SK-N-DZ (cell line): ENCODE measurements at places on chromosomes 2 and 18.
A peak's percentile ranks its signal among the peaks of the same experiment; 100 is the strongest.

DNA sequence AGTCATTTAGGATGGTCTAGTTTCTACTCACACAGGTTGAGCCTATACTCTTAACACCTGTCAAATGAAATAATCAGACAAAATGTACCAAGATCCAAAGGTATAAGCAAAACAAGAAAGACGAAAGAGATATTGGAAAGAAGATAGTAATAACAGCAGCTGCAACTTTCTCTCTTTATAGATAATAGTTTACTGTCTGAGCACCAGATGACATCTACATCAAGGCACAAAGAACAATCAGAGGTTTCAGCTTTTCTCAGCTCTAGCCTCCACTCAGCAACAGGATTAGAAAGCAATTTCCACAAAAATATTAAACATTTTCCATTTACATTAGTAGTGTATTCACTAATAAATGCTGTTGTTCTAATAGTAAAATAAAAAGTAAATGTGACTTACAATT, 66.3 kb downstream of the RTTN start:
- DNase-seq = no peak

DNA sequence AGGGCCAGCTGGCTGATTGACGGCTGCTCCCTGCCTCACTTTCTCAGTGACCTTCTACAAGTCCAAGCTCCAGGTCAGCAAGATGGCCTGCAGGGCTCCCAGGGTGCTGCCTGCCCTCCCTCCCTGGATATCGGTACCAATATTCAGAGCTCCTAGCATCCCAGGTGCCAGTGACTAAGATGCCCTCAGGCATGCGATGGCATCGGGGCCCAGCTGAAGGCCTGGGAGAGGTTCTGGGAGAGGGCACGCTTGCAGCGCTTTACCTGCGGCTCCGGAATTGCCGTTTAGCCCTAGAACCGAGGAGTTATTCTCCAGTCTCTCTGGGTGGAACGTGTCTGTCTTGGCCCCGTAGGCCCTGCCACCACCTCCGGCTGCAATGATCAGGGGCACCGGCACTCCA, 116.8 kb downstream of the CLIP4 start:
- no peak for DNase-seq

DNA sequence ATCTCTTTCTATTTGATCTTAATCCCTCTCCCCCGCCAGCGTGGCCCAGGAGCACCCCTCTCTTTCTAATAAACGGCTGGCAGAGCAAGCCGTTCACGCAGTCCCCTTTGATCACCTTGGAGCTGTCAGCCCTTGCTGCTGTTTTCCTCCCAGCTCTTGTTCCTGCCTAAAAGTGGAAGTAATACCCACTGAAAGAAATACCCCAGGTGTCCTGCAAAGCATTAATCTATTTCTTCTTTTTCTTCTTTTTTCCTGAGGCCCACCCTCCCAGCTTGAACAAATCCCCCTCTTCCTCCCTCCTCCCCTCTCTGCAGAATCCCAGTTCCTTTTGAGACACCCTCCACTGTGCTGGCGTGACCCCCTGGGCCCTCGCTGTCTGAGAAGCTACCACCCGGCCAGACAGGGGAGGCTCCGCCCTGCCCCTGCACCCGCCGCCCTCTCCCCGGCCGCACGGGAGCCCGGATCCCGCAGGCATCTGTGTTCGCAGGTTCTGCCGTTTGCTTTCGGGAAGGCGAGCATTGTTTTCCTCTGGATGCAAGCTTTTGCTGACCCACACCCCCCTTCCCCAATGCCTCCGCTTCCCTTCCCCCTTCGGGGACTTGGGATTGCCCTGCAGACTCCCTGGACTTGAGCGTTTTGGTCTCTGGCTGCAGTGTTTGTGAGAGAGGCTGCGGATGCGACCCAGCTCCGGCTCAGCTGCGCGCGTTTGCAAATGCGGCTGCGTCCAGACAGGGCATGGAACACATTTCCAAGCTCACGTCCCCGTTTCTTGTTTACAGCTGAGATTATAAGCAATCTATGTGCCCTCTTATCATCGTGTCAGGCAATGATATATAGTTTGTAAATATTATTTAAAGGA, 631.5 kb downstream of the NYAP2 start:
- DNase-seq = peak; percentile 84

DNA sequence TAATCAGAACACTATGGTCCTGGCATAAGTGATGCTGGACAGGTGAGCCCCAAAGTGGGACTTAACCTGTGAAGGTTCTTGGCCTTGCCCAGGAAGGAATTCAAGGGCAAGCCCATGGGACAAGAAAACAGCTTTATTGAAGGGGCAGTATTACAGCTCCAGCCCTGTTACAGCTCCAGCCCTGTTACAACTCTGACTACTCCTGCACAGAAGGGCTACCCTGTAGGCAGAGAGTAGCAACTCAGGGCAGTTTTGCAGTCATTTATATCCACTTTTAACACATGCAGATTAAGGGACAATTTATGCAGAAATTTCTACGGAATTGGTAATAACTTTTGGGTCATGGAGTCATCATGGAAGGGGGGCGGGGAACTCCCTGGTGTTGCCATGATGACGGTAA, 15.7 kb downstream of the IL37 start:
- no peak for DNase-seq

DNA sequence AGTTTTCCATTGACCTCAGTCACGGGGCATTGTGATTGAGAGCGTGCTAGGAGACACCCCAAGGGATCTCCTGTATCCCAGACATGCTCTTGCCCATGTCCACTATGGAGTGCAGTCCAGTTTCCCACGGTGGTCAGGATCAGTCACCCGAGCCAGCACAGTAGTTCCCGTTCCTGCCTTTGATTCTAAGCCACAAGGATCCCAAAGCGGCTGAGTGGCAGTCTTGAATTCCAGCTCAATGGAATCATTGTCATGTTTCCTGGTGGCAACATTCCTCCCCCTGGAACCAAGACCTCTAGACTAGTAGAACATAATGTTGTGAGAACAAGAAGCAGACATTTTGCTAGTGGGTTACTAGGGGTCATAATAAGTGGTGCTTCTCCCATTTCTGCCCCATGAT, 154.3 kb downstream of the SEPTIN10 start:
- DNase-seq = no peak

- no peak for DNase-seq
These were observed 212.2 kb downstream of the CAMKMT start for GRCh38 chr2:44573996-44574395.

- no peak for DNase-seq
These were observed 368.9 kb upstream of the HS6ST1 start for GRCh38 chr2:128687565-128687964.

DNA sequence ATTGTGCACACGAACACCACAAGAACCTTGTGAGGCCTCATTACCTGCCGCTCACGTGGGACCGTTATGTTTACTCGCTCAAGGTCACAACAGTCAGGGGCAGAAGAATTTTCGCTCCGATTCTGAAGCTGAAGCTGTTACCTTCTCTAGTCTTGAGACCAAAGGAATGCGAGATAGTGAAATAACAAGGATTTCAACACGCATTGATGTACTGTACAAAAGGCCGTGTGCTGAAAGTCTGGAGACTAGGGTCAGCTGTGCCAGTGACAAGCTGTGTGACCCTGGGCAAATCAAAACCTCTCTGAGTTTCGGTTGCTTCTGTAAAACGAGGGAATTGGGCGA, 583 bp downstream of the NEMP2 start:
- no peak for DNase-seq

GRCh38 chr18:31942291-31942998, 483 bp downstream of the TRAPPC8 start:
- DNase-seq = peak; percentile 40

DNA sequence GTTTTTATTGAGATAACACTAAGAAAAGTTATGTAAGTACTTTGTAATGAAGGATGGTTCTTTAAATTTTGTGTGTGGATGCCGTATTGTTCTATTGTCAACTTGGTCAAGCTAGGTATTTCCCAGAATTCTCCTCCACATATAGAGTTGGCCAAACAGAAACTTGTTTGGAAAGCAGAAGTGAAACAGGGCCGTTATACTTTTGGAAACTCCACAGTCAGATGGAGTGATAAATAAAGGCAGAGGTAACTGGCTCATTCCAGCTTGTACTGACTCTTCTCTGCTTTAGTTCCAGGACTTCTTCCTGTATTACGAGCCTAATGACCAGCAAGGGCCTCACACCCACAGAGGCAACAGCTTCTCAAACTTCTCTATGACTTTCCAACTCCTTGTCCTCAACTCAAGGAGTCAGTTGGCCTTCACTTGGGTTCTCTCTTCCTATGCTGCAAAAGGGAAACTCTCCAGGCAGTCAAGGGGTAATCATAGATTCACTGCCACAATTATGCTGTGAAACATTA, 16.4 kb upstream of the STARD7 start:
- DNase-seq = no peak

DNA sequence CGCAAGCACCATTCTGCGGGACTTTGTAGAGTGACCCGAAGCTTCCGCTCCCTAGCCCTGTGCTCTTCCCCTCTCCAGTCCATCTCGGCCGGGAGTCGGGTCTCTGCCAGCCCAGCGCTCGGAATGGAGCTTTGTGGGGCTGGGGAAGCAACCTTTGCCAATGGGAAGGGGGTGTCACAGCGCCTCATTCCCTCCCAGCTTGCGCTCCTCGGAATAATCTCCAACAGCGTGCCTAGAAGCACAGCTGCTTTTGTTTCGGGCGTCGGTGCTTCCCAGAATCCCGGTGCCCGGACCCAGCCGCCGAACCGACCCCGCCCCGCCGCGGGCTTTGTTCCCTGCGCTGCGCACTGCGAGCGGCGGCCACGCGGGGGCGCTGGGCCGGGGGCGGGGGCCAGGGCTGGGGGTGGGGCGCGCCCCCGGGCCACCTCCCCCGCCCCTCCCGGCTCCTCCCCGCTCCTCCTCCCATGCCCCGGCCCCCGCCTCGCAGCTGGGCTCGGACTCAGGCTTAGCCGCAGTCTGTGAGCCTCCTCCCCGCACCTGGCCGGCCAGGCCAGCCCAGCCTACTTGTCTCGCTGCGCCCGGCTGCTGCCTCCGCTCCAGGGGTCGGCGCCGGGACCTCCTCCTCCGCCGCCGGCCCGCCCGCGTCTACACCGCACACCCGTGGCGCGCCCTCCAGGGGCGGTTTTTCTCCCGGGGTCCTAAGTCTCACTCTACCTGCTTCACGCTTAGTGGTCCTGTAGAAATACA, 77.7 kb upstream of the SMAD2 start:
- peak; percentile 35 for DNase-seq

- peak; percentile 6 for DNase-seq
These were observed 7.3 kb downstream of the INSIG2 start for GRCh38 chr2:118095610-118096009.

DNA sequence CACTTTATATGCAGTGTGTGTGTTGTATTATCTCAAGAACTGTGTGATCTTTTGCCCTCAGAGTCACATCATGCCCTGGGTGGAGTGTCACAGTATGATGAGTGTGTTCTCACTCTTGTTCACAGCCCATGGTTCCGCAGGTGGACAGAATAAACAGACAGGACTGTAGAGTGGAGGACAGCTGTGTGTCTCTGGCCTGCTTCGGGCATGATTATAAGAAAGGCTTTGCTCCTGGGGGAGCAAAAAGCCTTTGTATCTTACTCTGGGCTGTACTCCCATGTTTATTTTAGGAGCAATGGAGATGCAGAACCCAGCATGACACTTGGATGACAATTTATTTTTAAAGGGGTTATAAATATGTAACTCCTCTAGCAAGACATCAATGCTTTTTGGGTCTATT, 371.7 kb upstream of the MEX3C start:
- DNase-seq = no peak
